ENCODE measurements at places on chromosomes 7 and 10.

- DNase-seq: no peak
These were observed 76.6 kb upstream of the HGF start for GRCh38 chr7:81846398-81846797.

DNA sequence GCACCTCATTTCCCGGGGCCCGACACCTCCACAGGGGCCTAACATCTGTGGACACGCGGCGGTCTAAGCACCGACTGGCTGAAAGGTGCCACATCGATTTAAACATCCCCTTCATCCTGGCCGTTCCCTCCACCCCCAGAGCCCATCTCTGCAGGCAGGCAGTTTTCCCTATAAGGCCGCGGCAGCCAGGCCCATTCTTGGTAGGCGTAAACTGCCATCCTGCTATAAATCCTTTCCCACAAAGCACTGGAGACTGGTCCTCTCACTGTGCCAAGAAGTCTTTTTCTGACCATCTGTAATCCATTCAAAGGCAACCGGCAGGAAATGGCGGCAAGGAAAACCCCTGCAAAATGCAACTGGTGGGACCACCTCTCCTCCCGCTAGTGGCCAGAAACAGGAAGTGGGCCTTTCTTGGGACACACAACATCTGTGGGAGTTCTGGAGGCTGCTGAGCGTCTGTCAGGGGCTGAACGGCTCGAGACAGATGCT, 22.4 kb downstream of the ATXN7L1 start:
- DNase-seq: no peak

- DNase-seq: no peak
These were observed 79.0 kb downstream of the HIPK2 start for GRCh38 chr7:139698844-139699243.

GRCh38 chr10:34959321-34959720, 130.8 kb downstream of the CUL2 start:
- DNase-seq: no peak

GRCh38 chr10:133388236-133388972, 5.6 kb upstream of the MTG1 start:
- peak; percentile 22 for DNase-seq

DNA sequence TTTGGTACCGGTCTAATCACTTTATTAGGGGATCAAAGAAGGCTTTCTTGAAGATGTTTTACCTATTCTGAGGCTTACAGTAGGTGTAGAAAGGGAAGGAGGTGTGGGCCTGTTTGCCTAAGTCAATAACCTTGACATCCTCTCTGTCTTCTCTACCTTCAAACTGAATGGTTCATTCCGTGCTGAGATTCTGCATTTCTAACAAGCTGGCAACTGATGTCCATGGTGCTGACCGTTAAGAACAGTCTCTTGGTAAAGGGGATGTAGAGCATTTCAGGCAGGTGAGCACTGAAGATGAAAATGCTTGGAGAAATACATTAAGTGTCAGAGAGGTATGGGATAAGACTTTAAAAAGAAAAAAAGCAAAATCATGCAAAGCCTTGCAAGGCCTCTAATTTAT, 51.5 kb upstream of the DGKB start:
- no peak for DNase-seq

DNA sequence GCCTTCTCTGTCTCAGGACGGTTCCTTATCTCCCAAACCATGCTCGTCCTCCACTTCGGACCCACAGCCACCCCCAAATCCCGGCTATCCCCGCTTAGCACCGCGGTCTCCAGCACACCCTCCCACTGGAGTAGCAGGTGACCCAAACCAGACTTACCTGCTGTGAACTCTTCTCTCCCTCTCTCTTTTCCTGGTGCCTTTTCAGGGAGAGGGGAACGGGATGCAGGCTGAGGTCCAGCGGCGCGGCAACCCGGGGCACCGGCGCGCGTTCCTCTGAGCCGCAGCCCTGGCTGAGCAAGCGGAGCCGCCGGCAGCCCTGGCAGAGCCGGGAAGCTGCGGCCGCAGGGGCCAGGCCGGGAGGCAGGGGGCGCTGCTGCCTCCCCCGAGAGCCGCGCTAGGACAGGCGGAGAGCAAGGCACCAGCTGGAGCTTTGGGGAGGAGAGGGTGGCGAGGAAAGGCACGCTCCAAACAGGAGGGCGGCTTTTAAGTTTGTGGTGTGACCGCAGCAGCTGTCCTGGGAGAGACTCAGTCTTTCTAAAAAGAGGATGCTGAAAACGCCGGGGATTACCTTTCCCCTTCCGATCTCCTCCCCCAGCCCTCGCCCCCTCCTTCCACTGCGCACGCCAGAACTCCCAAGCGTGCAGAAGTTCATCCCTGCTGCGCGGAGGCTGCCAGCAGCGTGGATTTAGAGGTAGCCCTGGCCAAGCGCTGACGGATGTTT, at the start of gene SEMA3D:
Gene SEMA3D (minus strand): TSS at position 536 of the 721 bp plus-strand sequence. CDS start 65,165 bp downstream, outside the sequence.
- peak; percentile 28 for DNase-seq

GRCh38 chr10:110918269-110918642, 724 bp downstream of the BBIP1 start:
- no peak for DNase-seq

GRCh38 chr7:98705626-98706025, 88.5 kb downstream of the NPTX2 start:
- DNase-seq: no peak

DNA sequence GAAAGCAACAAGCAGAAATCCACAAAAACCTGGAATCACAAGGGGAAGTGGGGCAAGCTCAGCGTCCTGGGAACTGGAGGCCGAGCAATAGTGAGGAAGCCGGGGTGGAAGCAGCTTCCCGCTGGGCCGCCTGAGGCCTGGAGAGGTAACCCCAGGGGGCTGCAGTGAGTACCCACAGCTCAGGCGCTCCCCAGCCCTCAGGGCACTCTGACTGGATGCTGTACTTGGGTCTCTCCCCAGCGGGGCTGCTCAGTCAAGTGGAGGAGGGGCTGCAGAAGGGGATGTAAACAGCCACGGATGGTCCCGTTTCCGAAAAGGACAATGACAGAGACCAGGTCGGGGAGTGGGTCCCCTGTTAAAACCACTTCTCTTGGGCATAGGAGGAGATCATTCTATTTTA, 50.3 kb downstream of the SLIT1 start:
- no peak for DNase-seq

GRCh38 chr10:17616403-17617030, 657 bp downstream of the HACD1 start:
- DNase-seq: peak; percentile 65

GRCh38 chr7:1059200-1060091, 15.1 kb downstream of the GPR146 start:
- no peak for DNase-seq

- no peak for DNase-seq
These were observed 251.9 kb upstream of the ZNF32 start for GRCh38 chr10:43900571-43900970.

DNA sequence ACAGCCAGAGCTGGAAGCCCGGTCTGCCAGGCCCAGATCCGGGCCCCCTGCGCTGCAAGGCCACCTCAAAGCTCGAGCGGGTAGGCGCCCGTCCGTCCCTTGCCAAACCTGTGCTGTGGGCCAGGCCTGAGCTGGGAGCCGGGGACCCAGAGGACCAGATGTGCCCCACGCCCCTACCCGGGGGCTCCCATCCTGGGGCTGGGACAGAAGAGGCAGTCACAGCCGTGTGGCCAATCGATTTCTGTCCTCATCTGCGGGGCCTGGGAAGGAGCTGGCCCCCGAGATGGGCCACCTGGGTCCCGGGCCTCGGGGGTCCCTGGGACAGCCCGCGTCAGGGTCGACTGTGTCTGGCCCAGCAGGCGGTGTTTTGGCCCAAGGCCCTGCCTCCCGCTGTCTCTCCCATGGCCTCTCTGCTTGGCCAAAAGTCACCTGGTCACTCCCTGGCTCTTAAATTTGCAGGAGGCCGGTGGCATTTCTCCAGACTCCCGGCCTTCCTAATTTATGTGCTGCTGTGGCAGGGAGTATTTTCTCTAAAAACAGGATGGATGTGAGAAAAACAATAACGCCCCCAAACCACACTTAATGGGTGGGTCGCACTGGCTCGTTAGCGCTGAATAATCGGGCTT, 63.8 kb downstream of the UNCX start:
- no peak for DNase-seq

GRCh38 chr7:141557360-141557759, 6.2 kb downstream of the AGK start:
- DNase-seq: no peak

- no peak for DNase-seq
These were observed 541.4 kb downstream of the SUGCT start for GRCh38 chr7:40676221-40676620.

DNA sequence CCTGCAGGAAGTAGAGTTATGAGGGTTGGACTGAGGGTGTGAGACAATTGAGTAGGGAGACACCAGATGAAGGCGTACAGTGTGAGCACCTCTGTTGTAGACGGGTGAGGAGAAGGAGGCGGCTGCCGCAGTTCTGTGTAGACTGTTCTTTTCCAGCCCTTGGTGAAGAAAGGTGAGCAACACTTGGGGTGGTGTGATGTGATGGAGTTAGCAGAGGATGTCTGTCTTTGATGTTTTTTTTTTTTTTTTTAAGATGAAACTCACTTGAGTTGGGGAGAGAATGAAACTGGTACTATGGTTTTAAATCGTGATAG, 42.8 kb upstream of the RNF216 start:
- DNase-seq: peak; percentile 60

DNA sequence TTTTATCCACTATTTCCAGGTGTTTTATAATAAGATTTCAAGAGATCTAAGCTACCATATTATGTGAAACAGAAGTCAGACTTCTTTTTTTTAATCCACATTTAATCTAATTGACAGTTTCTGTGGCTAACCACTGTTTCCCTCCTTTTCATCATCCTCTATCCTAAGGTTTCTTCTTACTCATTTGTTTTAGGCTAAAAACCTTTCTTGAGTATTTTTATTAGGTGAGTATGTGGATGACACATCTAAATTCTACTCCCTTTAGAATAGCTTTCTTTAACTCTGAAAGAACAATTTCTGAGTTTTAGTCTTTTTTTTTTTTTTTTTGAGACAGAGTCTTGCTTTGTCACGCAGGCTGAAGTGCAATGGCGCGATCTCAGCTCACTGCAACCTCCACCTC, 62.7 kb downstream of the NPY start:
- no peak for DNase-seq

DNA sequence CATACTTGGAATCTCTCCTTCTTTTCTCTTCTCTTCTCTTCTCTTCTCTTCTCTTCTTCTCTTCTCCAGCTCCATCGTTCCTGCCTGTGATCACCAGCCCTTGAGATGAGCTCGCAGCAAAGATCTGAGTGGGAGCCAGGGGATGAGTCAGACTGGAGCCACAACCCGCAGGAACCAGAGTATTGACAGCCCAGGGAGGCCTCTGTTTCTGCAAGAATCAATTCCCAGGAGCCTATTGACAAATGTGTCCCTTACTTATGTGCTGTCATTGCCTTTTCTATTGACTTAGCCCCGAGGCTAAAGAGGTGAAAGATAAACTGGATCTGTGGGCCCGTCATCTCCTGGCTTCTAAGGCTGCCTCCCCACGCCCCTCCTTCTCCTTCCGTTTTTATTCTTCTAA, 13.1 kb upstream of the HABP2 start:
- DNase-seq: no peak

DNA sequence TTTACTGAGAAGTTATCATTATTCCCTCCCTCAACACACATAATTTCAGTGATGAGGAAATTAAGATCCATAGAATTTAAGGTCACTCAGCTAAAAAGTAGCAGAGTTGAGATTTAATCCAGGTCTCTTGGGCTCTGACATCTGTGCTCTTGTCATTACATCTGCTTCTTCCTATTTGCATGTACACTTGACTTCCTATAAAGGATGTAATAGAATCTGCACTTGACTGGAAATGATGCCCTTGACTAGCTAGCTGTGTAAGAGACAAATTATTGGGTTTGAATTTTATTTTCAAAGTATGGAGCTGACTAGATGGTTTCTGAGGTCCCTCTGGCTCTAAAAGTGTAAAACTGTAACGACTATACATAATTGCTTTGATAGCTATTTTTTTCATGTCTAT, 59.5 kb downstream of the AGK start:
- no peak for DNase-seq

DNA sequence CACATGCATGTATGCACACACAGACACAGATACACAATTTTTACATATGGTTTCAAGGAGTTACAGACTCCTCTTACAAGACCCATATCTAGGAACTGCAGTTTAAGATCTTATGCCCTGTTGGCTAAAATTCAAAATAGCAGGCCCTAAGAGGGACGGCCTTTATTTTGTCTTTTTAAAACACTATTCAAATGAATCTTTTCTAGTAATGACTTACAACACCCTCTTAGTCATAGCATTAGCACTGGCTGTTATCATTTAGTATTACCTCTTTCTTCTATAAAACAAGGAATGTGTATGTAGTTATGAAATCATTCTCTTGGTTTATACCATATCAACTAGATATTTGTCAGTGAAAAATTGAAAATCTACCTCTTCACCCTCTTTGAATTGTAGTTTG, 15.3 kb downstream of the PAPSS2 start:
- no peak for DNase-seq

DNA sequence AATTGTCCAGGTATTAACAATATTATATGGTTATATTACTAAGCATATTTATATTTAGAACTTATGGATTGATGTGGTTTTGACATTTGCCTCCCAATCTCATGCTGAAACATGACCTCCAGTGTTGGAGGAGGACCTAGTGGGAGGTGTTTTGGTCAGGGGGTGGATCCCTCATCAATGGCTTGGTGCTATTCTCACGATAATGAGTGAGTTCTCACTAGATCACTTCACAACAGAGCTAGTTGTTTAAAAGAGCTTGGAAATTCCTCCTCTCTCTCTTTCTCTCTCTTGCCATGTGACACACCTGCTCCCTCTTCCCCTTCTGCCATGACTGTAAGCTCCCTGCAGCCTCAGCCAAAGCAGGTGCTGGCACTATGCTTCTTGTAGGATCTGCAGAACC, 19.0 kb downstream of the TFEC start:
- no peak for DNase-seq

DNA sequence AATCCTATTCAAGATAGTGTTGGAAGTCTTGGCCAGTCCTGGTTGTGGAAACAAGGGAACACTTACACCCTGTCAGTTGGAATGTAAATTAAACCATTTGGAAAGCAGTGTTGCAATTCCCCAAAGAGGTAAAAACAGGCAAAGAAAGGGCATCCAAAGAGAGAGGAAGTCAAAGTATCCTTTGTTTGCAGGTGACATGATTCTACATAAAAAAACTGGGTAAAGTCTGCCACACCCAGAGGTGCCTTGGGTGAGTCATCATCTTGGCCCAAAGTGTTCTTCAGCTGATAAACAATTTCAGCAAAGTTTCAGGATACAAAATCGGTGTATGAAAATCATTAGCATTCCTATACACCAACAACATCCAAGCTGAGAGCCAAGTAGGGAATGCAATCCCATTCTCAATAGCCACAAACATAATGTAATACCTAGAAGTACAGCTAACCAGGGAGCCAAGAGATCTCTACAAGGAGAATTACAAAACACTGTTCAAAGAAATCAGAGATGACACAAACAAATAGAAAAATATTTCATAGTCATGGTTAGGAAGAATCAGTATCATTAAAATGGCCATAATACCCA, 278.7 kb downstream of the SDK1 start:
- no peak for DNase-seq

DNA sequence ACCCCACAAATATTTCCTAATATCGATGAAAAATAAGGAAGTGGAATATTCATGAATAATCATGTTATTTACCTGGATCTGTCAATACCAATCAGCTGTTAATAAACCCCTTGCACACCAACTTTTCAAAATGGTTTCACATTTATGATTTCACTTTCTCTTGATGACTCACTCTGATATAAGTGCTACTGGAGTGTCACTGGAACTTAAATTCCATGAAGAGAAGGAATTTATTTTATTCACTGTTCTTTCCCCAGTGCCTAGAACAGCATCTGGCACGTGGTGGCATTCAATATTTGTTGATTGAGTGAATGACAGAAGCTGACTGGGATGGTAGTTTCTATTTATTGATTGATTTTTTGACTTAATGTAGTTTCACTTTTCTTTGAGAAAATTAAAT, 3.5 kb upstream of the ENO4 start:
- no peak for DNase-seq

- DNase-seq: no peak
These were observed 127.5 kb downstream of the MAD1L1 start for GRCh38 chr7:2105280-2105679.

All from activated T-cell treated with anti-CD3 and anti-CD28 coated beads, Interleukin-2, amount 50 U/mL, for 24 hours (primary cell).